ENCODE measurements at places on chromosomes 1 and 21.

GRCh38 chr1:221381910-221382623, 359.8 kb downstream of the DUSP10 start:
- DNase-seq = no peak

DNA sequence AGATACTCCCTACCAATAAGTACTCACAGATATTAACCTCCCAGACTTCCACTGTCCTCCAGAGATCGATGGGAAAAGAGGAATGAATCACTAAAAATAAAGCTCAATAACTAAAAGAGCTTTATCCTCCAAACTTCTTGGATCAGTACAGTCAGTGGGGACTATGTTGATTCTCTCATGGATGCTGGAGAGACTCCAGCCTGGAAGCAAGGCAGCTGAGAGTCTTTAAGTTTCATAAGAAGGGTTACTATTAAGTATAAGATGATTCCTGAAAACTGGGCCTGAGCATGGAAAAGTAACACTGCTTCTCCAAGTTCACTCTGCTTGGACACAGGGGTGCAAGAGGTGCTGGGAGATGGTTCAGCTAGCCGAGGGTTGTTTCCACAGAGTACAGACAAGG, 6.2 kb upstream of the DDR2 start:
- no peak for DNase-seq

GRCh38 chr1:109626682-109627408, 7.2 kb downstream of the AMPD2 start:
- DNase-seq = no peak

GRCh38 chr21:34941162-34941561, 107.9 kb downstream of the RUNX1 start:
- no peak for DNase-seq
